Frontal cortex (tissue), 4 donors: ENCODE measurements at places on chromosomes 5 and 9.

DNA sequence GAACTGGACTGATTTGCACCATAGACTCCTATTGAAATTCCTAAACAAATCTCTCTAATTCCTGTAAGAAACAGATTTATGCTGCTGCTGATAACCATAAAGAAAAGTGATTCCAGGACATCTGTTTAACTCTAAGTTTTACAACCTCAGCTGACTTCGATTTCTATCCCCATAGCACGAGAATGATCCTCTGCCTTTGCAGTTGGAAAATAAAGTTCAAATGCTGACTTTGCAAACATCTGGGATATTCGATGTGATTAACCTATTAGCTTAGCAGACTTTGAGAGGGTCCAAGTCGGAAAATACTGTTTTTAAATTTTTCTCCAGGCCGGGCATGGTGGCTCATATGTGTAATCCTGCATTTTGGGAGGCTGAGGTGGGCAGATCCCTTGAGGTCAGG is 247.3 kb downstream of the PSAT1 start:
- no peak for DNase-seq

- no peak for DNase-seq
These were observed 604.2 kb upstream of the CLINT1 start for GRCh38 chr5:158463188-158463587.

DNA sequence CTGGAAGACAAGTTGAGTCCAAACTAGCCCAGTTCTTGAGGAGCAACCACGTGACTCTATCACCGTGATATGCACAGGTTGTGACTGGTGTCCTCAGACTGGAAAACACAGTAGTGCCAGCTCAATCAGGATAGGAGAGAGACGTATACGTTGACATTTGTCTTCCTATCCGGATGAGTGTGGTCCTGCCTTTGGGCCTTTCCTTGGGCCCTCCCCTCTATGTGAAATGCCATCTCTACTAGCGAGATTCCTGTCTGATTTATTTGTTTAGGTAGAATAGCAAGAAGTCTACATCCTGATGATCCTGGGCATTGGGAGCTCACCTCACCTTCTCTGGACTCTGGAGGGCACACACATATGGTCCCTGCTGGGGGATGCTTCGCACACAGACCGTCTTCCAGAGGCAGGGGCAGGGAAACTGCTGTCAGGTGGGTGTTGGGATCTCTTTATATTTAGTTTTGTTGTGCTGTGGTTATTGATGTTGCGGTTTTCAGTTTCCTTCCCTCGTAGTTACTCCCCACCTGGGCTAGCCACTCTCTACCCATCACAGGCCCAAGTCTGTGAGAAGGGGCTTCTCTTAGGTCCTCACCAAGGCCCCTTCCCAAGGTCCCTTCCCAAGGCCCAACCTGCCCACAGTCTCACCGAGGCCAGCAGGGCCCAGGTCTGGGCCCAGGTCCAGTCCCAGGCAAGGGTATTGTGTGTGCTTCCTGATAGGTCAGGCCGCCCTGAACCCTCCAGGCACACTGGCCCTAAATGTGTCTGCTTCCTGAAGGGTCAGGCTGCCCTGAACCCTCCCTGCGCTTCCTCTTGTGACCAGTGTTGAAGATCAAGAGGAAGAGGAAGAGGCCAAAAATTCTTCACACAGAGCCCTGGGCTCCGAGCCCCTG is 19.0 kb upstream of the SPINK4 start:
- no peak for DNase-seq

- no peak for DNase-seq
These were observed 145.6 kb downstream of the HSD17B3 start for GRCh38 chr9:96156171-96156974.

GRCh38 chr9:99356512-99356971 is 134.5 kb downstream of the SEC61B start:
- DNase-seq, result no peak

DNA sequence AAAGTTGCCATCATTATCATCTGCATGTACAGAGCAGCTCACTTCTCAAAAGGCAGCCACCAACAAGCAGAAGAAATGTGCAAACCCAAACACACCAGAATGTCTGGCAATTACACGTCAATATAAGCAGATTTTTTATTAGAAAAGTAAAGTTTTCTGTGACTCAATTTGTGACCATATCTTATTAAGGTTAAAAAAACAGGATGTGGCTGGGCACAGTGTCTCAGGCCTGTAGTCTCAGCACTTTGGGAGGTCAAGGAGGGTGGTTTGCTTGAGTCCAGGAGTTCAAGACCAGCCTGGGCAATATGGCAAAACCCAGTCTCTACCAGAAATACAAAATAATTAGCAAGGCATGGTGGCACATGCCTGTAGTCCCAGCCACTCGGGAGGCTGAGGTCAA is 176.7 kb downstream of the FANCC start:
- no peak for DNase-seq

- no peak for DNase-seq
These were observed 119.0 kb downstream of the MELK start for GRCh38 chr9:36691671-36692070.

- DNase-seq, result no peak
These were observed 306.6 kb downstream of the ADGRV1 start for GRCh38 chr5:90865180-90865579.

DNA sequence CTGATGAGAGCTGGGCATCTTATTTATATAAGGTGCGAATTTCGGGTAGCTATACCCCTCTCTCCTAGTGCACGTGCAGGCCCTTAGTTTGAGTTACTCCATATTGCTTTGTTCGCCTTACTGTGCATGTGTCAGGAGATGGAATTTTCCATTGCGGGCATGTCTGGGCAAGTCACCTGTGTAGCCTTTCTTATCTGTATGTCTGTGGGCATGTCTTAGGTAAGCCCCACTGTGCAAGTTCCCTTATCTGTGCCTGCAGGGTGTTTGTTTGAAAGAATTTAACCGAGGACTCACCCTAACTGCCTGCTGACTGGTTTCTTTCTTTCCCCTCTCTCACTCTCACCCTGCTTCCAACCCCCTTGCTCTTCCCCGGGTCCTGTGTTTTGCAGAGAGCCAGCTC is 140.7 kb upstream of the RANBP3L start:
- no peak for DNase-seq

GRCh38 chr9:110575169-110575568 is 4.4 kb downstream of the SVEP1 start:
- DNase-seq, result no peak
